ENCODE measurements at places on chromosomes 2 and 18.

GRCh38 chr2:199064201-199064600 lies 393.5 kb downstream of the SATB2 start:
- no peak for DNase-seq

DNA sequence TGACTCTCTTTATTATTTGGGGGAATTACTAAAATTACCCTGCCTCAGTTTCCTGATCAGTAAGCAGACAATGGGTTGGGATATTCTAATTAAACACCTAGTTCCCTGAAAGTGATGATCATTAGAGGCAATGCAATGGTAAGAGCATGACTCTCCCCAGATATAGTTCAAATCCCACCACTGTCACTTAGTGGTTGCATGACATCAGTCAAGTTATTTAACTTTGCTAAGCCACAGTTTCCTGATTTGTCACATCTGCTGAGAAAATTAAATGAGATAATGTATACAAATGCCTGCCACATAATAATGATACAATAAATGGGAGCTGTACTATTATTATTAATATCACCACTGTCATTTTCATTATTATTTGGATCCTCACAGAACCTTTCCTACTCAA lies 29.9 kb downstream of the ZEB2 start:
- no peak for DNase-seq

- DNase-seq, result peak; percentile 88
Observed at GRCh38 chr18:35982409-35983114, 10.1 kb downstream of the RMP24 start.

- no peak for DNase-seq
Observed at GRCh38 chr2:62200291-62200841, 4.5 kb downstream of the B3GNT2 start.

DNA sequence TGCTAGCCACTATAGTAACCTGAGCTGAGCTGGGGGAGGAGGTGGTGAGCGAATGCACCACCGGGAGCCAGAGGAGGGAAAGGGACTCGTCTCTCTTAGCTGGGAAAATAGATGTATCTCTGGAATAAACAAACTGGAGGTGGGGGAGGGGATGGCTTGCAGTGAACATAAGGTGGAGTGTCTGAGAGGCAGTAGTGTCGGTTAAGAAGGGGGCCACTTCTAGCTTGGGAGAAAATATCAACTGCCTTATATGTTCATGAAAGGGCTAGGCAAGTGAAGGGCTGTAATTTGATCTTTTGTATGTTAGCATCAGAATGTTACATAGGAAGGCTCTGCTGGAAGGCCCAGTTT lies 2.2 kb downstream of the SETBP1 start:
- DNase-seq, result no peak

GRCh38 chr2:241925277-241925676 lies 55.7 kb downstream of the RTP5 start:
- no peak for DNase-seq

DNA sequence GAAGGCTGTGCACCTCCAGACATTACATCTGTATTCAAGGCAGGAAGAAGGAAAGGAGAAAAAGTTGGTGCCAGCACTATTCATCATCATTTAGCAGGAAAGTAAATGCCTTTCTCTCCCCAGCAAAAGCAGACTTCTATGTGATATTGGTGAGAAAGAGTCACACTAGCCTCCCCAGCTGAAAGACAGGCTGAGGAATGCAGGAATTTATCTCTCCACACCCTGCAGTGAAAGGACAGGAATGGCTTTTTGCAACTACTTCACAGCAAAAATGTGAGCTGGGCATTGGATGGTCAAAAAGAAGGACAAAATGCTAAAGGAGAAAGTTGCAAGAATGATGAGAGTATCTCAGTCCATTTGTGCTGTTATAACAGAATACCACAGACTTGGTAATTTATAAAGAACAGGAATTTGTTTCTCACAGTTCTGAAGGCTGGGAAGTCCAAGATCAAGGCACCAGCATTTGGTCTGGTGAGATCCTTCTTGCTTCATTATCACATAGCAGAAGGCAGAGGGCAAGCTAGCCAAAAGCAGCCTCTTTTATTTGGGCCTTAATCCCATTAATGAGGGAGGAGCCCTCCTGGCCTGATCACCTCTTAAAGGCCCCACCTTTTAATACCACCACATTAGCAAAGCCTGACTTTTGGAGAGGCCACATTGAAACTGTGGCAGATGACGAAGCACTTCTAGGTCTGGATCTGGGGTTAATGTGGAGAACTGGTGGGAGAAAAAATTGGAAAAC lies 388.1 kb upstream of the SLC14A2 start:
- DNase-seq, result peak; percentile 70

DNA sequence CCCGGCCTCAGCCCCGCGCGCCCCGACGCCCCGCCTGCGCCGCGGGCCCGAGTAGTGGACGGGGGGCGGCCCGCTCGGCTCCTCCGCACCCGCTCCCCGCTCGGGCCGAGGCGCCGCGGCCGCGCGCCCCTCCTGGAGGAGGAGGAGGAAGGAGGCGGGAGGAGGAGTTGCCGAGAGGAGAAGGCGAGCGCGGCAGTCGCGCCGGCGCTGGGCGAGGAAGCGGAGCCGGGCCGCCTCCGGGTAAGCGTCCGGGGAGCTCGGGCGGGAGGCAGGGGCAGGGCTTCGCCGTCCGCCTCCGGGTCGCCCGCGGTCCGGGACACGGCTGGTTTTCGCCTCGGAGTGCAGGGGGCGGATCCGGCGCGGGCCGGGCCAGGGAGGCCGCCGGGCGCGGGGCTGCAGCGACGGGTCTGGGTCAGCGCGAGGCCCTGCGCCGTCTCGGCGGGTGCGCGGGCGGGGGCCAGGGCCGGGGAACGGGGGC lies at the start of gene SOCS6:
TSS of gene SOCS6 (plus strand) at position 195 of the 478 bp plus-strand sequence. CDS start 35,624 bp downstream, outside the sequence.
- DNase-seq, result peak; percentile 77

GRCh38 chr2:226137201-226137811 lies 662.3 kb downstream of the IRS1 start:
- peak; percentile 47 for DNase-seq

- DNase-seq, result no peak
Observed at GRCh38 chr2:161090411-161090810, 69.8 kb upstream of the TANK start.

DNA sequence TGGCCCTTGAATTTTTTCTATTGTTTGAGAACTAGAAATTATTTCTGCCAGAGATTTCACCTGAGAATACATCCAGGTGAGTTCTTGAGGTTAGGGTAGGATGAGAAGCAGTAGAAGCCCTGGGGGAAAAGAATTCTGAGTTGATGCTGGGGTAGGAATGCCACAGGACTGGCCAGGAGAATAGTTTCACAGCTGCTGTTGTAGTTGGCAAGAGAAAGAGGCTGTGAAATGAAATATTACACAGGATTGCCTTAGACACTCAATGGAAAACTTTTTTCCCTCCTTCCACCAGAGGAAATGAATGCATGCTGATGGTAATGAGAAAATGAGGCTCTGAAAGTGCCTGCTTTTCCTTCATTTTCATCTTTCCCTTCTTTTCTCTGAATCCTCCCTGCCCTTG lies 54.6 kb downstream of the PRKCE start:
- DNase-seq, result peak; percentile 35

DNA sequence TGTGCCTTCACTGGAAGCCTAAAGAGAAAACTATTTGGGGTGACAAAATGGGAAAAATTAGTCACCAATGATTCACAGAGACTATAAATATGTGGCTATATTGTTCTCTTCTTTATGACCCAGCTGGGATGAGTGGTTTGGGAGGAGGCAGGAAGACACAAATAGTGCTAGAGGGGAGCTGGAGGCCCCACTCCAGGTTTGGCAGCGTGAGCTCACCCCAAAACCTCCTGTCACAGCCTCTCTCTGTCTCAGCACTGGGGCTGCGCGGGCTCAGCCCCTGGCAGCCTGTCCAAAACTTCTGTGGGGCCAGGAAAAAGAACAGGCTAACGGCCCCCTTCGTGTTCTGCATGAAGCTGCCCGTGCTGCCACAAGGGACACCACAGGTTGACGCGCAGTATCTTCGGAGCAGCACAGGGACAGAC lies 73.2 kb upstream of the LCLAT1 start:
- DNase-seq, result peak; percentile 94

GRCh38 chr18:79972720-79973119 lies 8.3 kb downstream of the HSBP1L1 start:
- DNase-seq, result no peak

GRCh38 chr2:230956827-230957755 lies 32.0 kb upstream of the GPR55 start:
- peak; percentile 57 for DNase-seq

DNA sequence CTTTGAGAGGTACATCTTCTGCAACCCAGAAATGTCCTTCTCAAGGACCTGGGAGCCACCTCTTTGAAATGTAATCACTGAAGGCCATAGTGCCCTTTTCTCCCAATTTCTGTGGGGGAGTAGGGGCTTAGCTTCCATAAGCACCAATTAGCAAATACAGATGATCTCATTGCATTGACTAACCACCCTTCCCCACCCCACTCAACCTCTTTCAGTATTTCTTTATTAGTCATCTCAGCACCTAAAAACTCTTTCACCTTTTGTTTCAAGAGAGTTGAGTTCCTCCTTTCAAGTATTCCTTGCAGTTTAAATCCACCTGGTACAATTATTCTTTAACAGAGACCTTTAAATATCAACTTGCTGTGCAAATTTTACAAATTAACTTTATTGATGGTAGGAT lies 1011.8 kb upstream of the CDH2 start:
- no peak for DNase-seq

GRCh38 chr2:8380566-8380965 lies 301.3 kb upstream of the ID2 start:
- DNase-seq, result no peak

DNA sequence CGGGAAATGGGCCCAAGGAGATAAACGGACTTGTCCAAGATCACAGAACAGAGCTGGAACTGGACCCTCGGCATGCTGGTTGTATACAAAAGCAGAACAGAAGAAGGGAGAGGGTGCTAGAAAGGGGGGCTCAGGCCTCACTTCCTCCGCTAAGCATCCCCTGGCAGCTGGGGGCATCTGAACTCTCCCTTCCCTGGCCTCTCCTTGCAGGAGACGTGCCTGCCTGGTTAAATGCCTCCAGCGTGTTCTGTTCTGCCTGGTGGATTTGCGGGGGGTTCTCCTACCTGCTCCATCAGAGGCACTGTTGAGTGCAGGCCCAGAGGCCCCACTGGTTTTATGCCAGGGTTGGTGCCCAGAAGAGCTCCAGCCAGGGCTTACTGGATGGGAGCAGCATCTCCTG lies 124.7 kb downstream of the ZFP36L2 start:
- no peak for DNase-seq

- DNase-seq, result no peak
Observed at GRCh38 chr2:177617849-177618248, 225.3 kb downstream of the AGPS start.

DNA sequence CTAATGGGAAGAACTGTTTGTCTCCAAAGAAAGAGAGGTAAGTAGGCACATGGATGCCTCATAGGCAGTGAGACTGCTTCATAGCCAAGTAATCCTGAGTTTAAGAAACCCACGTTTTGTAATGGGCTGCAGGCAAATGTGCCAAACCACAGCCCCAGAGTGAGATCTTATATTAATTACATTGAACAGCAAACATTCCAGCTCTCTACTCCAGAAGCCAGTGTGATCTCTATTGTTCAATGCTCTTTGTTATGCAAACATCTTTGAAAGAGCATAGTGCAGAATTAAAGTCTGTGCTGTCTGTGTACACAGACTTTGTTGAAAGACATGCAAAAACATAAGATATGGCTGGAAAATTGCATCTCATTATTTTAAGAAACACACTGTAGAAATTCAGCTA lies 720.8 kb upstream of the REG3G start:
- no peak for DNase-seq

DNA sequence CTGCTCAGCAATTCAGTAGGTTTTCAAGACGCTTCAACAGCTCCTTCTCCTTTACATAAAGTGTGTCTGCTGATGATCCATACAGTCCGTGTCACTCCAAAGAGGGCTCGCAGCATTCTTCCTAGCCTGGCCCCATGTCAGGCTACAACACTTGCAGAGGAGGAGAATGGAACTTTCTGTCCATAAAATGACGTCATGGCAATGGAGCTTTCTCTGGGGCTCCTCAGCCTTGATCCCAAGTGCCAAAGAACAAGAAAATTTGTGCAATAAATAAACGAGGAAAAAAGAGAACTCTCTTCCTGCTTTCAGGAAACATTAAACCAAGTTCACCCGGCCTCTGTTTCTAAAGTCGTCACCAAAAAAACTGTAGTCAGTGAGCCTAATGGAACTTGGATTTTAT lies 199.5 kb upstream of the MEIS1 start:
- peak; percentile 3 for DNase-seq

GRCh38 chr2:26605195-26605998 lies 35.8 kb downstream of the CIB4 start:
- peak; percentile 57 for DNase-seq

DNA sequence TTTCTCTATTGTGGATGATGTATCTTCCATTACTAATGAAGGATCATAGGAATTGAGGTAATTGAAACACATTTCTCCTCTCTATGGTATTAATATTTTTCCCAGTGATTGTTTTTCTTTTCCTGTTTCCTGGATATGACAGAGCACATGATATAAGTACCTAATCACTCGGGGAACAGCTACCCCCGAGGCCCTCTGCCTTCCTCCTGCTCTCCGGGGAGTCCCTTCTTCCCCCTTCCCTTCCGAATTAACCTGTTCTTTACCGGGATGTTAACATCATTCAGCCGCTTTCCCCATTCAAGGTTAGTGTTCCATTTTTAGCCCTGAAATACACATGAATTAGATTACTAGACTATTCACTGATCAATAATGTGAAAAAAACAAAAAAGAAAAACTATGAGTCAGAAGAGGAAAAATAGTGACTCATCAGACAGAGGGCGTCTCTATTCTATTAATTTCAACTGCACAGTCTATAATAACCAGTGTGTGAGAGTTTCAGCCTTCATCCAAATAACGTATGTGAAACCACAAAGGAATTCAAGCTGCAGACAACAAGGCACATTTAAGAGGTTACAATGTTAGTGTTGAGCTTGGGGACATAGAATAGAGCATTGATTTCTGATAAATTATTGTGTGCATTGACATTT lies 450.8 kb downstream of the DLGAP1 start:
- DNase-seq, result peak; percentile 51

DNA sequence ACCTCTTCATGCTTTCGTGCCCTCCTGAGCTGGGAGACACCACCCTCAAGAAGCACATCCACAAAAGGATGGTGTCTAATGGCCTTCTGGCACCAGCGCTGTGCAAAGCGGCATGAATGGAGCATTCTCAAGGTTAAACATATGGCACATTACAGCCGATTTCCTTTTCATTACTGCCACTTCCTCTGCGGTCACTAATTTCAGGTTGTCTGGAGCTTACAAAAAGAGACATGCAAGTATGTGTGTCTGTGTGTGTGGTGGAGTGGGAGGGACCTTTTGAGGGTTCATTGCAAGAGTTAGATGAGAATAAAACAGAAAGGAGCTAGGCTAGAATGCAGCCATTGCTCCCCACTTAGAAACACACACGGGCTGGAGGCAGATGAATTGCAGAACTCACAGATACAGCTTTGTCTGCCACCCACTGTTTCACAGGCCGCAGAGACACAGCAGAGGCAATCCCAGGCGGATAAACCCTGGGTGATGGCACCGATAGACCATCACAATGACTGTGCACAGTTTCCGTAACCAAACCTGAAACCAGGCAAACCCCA lies 76.0 kb downstream of the TGIF1 start:
- no peak for DNase-seq

Measured in EH (cell line).